ENCODE measurements at places on chromosomes 12 and 14.

DNA sequence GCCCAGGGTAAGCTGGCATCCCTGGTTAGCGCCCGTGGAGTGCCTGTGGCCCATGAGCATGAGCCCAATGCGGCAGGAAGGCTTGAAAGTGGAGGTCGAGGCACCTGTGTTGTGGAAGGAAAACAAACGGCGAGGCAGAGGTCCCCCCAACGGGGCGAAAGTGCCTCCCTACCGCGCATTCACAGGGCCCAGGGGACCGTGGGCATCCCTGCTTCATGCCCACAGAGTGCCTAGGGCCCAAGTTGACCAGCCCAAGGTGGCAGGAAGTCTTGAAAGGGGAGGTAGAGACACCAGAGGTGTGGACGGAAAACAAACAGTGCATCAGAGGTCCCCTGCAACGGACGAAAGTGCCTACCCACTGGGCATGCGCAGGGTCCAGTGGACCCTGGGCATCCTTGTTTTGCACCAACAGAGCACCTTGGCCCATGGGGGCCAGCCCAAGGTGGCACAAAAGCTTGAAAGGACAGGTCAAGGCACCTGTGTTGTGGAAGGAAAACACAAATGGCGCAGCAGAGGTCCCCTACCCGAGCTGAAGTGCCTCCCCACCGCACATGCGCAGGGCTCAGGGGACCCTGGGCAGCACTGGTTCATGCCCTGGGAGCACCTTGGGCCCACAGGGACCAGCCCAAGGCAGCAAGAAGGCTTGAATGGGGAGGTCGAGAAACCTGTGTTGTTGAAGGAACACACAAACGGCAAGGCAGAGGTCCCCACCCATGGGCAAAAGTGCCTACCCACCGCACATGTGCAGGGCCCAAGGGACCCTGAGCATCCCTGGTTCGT lies 377.5 kb downstream of the ALG10 start:
- no peak for DNase-seq

DNA sequence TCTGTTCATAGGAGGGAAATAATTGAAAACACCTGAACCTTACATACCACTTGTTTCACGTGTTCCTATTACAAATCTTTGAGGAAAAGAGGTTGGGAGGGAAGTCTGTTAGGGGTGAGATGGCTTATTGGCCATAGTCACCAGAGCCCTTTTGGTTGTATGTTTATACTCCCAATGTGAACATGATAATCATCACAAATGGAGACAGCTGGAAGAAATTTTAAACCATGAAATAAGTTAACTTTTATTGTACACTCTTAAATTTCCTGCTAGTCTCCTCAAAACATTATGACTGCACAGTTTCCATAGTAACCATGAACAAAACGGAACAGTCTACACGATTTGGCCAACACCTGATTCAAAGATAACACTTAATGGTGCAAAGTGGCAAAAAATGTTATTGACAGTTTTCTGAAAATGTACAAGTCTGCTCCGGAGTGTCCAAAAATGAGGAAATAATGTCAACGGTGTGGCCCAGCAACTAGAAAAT lies 56.9 kb downstream of the LMNTD1 start:
- no peak for DNase-seq

- no peak for DNase-seq
These were observed 62.9 kb downstream of the WSCD2 start for GRCh38 chr12:108191938-108192337.

DNA sequence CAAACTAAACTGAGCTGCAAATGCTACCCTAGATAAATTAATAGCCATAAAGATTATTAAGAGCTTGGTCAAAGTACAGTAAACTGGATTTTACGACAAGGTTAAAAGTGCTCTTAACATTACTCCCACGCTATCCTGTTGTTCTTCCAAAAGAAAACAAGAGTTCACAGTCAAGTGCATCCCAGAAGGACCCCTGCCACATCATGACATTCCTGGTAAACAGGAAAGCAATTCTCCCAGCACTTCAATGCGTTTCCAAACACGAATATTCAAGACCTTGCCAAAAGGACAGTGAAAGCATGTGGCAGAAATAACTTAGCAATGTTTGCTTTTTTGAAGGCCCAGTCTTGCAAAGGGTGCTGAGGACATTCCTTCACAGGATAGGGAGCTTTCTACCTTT lies 11.2 kb downstream of the SPRING1 start:
- no peak for DNase-seq

DNA sequence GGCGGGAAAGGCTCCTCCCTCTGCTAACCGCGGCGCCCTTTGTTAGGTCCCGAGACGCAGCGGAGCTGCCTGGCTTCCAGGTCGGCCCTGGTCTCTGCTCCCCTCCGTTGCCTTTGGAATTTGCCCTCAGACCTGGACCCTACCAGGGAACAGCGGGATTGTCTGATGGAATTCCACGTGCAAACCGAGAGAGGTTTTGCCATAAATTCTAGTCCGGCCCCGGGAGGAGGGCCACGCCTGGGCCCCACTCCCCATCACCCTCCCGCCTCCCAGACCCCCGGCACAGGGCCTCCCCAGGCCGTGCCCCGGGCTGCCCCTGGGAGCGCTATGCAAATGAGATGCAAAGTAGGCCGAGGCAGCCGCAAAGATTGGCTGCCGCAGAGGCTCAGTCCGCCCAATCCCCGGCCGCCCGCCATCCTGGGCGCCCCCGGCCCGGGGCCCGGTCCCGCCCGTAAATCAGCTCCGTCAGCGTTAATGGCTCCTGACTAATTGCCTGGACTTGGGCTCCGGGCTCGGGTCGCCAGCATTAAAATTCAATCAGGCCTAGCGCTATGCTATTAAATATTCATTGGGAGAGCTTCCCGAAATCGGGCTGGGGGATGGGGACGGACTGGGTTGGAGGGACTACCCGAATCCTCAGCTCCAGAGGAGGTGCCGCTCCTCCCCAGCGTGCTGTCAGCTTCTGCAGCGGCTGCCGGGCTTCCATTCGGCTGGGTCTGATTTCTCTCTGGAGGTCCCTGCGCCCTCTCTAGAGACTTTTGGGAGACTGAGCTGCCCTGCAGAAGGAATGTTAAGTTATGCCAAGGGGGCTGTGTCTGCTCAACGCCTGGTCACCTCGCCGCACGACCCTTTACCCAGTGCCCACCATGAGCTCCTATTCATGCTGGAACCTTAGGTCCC lies 15.7 kb upstream of the FIGNL2 start:
- no peak for DNase-seq

DNA sequence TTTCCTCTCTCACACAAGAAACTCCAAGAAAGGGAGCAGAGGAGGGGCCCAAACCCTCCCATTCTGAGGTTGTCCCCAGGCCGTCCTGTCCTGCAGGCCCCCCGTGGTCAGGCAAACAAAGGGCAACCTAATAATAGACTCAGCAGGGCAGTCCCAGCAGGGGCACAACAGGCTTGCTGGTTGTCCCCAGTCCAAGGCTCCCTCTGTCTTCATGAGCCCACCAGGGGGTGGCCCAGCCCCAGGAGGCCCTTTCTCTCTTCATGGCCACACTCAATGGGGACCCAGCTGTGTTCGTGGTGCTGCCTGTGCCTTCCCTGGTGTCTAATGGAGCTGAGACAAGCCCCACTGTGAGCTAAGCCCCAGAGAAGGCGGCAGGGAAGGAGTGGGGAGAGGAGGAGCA lies 359.9 kb downstream of the ADGRD1 start:
- no peak for DNase-seq

GRCh38 chr14:88904864-88905263 lies 80.4 kb downstream of the TTC8 start:
- no peak for DNase-seq

GRCh38 chr12:79119796-79120195 lies 255.2 kb downstream of the SYT1 start:
- no peak for DNase-seq

- peak; percentile 39 for DNase-seq
These were observed at the start of gene SLC25A21 for GRCh38 chr14:37172024-37172869. Gene SLC25A21, minus strand, starts transcription at chr14:37172606.

GRCh38 chr12:23952071-23952470 lies 2.6 kb upstream of the SOX5 start:
- DNase-seq, result no peak

DNA sequence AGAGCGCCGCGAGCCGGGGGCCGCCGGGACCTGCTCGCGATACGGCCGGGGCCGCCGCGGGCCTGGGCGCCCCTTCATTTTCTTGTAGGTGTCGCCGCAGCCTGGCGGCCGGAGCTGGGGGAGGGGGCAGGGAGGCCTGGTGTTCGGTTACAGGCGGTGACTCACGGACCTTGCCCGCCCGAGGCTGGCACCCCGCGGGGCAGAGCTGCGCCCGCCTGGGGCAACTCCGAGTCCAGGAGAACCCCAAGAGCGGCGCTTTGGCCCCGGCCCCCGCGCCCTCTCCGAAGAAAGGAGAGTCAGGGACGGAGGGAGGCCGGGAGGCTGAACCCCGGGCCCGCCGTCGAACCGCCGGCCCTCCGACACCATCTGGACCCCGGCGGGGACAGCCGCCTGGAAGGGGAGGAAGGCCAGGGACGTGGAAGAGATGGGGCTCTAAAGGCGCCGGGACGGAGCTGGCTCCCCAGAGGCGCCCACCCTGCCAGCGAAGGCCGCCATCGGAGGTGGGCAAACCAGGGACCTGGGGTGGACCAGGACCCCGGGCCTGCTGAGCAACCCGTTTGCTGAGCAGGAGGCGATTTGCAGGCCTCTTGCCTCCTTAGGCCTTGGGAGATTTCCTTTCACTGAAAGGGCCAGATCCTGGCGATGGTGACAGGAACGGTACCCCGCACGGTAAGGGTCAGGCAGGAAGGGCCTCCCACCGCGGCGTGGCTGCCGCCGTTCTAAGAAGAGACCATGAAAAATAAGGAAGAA lies 843 bp upstream of the NUAK1 start:
- no peak for DNase-seq

- no peak for DNase-seq
These were observed 66.1 kb upstream of the PRB2 start for GRCh38 chr12:11461433-11461832.

GRCh38 chr12:89468017-89468416 lies 56.6 kb downstream of the GALNT4 start:
- no peak for DNase-seq

- no peak for DNase-seq
These were observed 21.7 kb downstream of the SLC11A2 start for GRCh38 chr12:51004504-51004903.

Measured in smooth muscle cell of the brain vasculature (primary cell).